ENCODE measurements at places on chromosomes 7 and 10.
A peak's percentile ranks its signal among the peaks of the same experiment; 100 is the strongest.

GRCh38 chr10:119414081-119414611 is 128.4 kb downstream of the RGS10 start:
- DNase-seq: no peak

DNA sequence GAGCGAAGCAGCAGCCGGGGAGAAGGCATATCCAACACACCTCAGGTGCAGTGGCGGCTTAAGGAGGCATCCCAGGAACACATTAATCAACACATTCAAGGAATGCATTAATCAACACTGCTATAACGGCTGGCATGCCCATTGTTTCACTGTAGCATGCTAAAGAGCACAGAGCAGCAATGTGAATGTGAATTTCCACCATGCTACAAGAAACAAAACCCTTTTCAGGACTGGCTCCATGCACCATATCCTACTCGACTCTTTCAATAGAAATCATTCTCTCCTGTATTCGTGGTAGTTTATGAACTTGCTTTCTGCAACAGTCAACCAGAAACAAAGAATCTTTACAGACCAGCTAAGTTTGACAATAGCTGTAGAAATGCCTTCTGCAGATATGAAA is 149.0 kb downstream of the NRCAM start:
- DNase-seq: no peak

DNA sequence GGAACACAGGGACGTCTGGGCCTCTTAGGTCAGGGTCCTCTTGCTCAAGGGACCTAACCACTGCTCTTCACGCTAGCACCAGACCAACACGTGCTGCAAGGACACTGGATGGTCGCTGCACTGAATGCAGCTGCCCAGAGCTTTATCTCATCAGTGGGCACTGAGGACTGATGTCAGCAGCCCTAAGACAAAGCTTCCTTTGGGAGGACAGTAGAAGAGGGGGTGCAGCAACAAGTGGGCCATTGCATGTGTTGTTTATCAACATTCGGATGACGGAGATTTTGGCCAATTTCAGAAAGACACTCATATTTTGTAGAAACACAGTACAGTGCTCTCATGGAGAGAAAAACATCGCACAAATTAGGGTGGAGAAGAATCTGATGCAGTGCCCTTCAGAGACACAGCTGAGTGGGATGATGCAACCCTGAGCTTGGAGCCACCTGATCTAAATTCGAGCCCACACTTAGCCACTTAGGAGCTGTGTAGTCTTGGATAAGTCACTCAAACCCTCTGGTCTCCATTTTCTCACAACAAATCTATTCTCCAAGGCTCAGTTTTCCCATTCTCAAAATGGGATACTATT is 1.7 kb downstream of the OPALIN start:
- DNase-seq: no peak

DNA sequence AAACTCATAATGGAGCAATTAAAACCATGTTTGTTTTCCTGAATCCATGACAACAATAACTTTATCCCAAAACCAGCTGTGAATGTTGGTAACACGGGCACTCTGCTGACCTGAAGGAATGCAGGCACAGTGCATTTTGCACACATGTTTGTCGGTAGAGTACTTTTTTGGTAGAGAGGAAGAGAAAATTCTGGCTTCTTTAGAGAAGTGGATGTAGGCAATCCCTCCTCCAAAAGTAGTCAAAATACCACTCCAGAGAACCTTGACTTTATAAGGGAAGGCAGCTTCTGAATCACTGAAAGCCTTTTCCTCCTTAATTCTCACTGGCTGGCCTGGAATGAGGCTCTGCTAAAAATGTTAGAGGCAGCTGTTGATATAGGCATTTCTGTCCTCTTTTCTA is 15.8 kb upstream of the ACTA2 start:
- DNase-seq: no peak

DNA sequence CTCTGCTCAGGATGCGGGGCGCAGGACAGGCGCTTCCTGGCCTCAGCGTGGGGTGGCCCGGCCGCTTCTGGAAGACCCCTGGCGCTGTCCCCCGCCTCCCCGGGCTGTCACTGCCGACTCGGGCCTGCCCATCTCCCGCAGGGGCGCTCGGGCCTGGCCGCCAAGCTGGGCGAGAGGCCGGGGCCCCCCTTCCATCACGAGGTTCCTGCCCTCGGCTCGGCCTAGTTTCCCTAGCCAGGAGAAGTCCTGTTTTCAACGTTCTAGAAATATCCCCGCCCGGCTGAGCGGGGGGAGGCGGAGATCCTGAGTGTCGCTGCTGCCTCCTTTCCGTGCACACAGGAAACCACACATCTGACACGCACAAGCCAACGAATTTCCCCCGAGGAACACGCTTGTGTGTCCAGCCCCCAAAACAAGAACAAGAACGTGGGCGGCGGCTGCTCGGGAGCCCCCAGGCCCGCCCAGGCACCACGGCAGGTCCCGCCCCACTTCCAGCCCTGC is 33.7 kb downstream of the AP5Z1 start:
- DNase-seq: no peak

- DNase-seq: no peak
Observed at GRCh38 chr10:33258967-33259366, 75.5 kb downstream of the NRP1 start.

DNA sequence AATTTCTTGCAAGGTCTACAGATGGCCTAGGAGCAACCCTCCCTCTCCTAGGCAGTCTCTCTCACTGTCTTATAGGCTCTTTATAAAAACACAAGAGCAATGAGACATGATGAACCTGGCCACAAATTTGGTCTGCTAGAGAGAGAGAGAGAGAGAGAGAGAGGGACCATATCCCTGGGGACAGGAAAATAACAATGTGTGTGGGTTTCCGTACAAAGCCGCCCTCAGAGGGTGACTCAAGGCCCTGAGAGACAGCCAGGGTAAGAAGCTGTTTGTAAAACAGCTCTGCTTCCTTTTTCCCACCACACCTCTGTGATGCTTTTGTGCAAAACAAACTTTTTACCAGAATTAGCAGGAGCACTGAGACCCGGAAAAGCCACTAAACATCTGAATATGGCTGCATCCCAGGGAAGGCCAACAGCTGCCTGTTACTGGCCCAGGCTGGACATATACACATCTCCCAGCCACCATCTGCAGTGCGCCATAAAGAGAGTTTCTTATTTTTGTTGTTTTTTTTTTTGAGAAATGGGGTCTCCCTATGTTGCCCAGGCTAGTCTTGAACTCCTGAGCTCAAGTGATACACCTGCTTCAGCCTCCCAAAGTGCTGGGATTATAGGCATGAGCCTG is 18.4 kb downstream of the GIMAP5 start:
- peak; percentile 54 for DNase-seq

- no peak for DNase-seq
Observed at GRCh38 chr10:30647089-30647488, 17.5 kb upstream of the LYZL2 start.

- no peak for DNase-seq
Observed at GRCh38 chr10:6514844-6515780, 65.0 kb downstream of the PRKCQ start.

- no peak for DNase-seq
Observed at GRCh38 chr10:3671386-3671955, 113.5 kb downstream of the KLF6 start.

DNA sequence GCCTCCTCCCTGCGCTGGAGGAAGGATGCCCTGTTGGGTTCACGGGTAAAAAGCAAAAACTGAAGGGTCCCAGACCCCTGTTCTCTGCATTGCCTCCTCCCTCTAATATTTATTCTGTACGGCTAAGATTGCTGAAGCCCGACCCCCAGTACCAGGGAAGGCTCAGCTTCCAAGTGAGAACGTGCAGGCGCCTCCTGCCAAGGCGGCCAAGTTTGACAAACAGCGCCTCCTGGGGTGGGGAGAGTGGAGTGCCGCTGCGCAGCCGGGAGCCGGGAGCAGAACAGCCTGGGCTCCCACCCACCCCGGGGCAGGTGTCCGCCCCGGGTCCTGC is 4.7 kb upstream of the EBF3 start:
- DNase-seq: no peak

GRCh38 chr10:118590334-118590733 is 5.1 kb downstream of the PRLHR start:
- no peak for DNase-seq

DNA sequence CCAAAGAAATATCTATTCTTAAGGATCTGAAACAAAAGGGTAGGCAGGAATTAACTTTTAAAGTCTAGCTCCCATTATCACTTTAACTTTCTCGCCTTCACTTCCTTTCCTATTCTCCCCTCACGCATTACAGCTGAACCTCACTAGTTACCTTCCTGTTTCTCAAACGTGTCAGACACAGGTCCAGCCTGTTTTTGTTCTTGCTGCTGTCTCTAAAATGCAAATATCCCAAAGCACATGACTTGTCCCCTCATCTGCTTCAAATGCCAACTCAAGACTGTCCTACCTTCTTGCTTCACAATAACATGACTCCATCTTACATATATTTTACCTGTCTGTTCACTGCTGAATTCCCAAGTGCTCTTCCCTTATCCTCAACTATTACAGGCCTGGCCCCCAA is 17.6 kb downstream of the ZDHHC6 start:
- no peak for DNase-seq

DNA sequence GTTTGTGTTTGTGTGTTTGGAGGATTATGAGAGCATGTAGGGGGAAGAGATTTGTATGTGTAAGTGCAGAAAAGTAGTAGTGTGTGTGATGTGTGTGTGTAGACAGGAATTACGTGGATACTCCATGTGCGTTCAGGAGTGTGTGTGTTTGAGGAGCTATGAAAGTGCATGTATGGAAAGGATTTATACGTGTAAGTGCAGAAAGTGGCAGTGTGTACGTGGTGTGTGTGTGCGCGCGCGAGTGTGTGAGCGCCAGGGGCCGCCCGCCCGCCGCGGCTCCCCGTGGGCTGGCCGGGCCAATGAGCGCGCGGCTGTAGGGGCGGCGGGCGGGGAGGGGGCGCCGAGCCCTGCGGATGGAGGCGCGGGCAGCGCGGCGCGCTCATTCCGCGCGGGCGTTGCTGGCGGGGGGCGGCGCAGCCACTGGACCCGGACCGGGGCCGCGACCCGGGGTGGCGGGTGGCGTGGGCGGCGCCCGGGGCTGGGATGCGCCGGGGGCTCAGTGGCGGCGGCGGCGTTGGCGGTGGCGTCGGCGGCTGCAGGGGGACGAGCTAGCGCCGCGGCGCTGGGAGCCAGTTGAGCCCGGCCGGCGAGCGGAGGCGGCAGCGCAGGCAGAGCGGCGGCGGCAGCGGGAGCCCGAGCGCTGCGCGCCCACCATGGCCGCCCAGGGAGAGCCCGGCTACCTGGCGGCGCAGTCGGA is at the start of gene BICC1:
Gene BICC1 (plus strand): TSS at position 382 of the 697 bp plus-strand sequence. CDS start 272 bp downstream, at position 654.
- DNase-seq: no peak

- DNase-seq: no peak
Observed at GRCh38 chr7:157926107-157926506, 589.3 kb downstream of the DNAJB6 start.

DNA sequence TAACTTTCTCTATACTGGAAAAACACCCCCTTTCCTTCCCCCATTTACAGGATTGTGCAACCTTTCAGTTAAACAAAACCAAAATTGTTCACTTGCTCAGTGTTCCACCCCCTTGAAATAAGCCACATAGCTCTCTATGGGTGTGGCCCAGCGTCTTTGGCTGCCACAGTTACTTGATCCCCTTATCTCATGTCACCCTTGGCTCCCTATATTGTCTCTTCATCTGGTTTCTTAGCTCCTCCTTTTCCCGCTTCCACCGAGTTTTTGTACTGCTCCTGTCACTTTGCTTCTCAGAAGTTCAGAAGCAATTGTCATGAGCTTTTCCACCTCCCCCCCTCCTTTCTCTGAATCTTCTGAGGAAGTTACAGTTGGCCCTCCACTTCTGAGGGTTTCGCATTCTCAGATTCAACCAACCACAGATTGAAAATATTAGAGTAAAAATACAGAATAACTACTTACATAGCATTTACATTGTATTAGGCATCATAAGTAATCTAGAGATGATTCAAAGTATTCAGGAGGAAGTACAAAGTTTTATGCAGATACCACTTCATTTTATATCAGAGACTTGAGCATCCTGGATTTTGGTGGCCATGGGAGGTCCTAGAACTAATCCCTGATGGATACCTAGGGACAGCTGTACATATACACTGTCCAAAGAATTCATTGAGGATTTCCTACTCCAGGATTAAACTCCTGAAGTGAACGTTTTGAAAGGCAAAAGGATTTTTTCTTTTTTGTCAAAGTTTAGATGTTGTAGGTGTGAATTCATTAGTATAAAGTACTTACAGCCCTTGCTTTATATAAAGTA is 60.4 kb downstream of the ADD3 start:
- no peak for DNase-seq

DNA sequence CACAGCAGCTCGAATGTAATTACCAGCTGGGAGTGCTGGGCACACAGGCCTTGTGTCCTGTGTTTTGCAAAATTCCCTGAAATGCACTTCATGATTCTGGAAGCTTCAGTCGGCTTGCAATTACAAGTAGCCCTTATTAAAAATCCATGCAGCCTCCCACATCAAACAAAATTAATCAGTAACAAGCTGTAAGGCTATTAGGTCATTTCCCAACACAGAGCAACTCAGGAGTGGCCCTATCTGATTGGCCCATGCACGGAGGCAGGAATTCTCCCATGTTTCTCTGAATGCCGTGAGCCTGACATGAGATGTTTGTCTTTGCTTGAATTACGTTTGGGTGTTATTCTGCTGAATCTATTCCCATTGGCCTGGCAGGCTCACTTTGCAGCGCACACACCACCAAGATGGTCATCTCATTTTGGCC is 36.9 kb downstream of the FOXL3 start:
- DNase-seq: no peak

GRCh38 chr7:69896121-69896520 is 297.8 kb downstream of the AUTS2 start:
- no peak for DNase-seq

- no peak for DNase-seq
Observed at GRCh38 chr10:71564194-71564820, 155.3 kb downstream of the C10orf105 start.

- DNase-seq: no peak
Observed at GRCh38 chr10:113431398-113432160, 121.3 kb upstream of the HABP2 start.

DNA sequence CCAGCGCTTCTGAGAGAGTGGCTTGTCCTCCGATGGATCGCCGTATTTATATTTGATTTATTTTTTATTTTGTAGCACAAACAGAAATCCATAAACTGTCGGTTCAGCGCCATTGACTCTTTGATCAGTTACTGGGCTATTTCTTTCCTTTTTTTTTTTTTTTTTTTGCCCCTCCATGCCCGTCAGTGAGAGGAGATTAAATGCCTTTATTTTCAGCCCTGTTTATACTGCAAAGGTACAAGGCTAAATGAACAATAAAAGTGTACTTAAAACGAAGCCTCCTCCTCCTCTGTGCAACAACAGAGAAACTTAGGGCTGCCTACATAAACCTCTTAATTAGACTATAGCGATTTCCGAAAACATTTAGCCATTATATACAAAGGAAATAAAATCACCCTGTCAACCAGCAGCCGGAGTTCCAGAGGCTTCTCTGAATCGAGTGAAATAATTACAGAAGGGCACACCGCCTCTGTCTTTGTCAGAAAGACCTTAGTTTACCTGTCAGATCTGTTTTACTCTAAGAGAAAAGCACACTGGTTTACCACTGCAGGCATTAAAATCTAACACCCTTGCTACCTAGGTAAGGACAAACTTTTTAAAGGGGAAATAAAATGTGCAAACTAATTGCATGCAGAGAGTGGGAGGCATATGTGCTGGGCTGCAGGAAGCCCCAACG is 3.5 kb downstream of the EBF3 start:
- DNase-seq: no peak

GRCh38 chr7:80095545-80095944 is 39.1 kb upstream of the GNAI1 start:
- DNase-seq: no peak

Data from activated naive CD4-positive, alpha-beta T cell (primary cell).